H7 (cell line): ENCODE measurements at places on chromosomes 16 and 17.

DNA sequence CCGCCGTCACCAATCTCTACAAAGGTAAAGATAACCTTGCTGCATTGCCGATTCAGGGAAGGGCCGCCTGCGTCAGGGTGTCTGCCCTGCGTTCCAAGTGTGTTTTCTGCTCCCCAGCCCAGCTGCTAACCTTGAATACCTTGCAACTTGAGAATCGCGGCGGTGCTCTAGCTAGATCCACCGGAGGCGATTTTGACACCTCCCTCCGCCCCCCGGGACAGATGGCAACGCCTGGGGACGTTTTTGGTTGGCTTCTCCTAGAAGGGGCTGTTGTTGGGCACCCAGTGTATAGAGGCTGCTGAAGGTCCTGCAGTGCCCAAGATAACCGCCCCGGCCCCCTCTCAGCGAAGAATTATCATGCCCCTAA lies 1.5 kb downstream of the HAPSTR1 start:
- DNase-seq, result peak; percentile 33

GRCh38 chr16:4272114-4272956 lies 488 bp downstream of the TFAP4 start:
- DNase-seq, result peak; percentile 90

DNA sequence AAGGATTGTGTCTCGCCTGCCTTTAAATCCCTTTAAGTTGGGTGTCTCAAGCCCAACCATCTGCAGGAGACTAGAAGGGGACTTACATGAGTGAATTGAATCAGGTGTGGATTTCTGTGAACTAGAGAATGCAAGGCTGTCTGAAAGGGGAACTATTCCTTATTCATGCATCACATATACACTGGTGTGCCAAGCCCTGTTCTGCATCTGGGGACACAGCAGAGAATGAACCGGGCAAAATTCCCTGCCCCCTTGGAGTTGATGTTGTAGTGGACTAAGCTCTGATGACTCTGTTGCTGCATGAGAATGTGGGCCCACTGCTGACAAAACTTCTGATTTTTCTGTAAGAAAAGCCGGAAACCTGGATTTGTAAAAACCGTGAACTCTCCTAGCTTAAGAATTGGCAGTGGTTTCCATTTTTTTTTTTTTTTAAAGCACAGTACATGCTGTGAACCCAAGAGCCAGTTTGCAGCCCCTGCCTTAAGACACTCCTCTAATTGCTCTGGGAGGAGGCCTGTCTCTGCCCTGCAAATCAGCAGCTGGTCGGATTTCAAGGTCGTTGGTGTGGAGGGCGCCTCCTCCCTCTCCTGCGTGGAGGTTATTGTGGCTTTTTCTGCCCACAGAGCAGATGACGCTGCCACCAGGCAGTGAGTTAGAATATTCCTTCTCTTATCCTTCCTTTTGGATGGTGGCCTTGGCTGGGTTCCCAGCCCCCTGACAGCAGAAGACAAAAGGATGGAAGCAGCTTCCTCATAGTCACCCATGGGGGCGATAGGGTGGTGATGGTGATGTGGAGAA lies 131.0 kb downstream of the PRKCB start:
- no peak for DNase-seq

DNA sequence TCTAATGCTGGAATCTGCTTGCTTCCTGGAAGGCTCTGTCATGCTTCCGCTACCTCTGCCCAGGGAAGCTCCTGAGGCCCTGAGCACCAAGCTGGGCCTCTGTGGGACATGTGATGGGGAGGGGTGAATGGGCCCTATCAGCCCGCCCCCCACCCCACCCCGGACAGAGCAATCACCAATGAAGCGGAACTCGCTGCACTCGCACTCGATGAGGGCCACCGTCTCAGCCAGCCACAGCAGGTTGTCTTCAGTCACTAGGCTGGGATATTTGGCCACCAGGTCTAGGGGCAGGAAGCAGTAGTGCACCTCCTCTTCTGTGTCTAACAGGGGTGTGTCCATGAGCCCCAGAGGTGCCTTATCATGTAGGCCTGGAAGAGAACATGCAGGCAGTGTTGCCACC lies 23.6 kb downstream of the KCTD19 start:
- DNase-seq, result peak; percentile 55

DNA sequence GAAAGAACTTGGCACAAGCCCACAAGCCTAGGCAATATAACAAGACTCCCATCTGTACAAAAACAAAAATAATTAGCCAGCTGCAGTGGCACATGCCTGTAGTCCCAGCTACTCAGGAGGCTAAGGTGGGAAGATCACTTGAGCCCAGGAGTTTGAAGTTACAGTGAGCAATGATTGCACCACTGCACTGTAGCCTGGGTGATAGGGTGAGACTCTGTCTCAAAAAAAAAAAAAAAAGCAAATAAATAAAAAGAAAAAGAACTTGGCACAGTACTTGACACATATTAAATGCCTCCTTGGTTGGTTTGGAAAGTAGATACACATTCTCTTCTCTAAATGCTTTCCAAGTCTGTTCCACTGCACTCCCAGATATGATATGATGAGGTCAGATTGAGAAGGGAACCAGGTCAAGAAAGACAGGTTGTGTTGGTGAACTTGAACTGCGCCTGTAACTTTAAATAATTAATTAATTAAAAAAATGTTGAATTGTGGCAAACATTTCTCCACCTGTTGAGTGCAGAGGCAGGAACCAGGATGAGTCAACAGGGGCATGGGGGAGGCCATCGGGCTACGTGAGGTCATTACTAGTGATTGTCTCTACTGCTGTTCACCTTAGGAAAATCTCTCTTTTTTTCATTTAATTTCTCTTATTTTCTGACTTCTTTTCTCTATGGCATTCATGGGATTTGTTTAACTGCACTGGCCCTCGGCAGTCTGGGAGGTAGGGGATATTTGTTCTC lies 25.9 kb upstream of the EFCAB13 start:
- no peak for DNase-seq

DNA sequence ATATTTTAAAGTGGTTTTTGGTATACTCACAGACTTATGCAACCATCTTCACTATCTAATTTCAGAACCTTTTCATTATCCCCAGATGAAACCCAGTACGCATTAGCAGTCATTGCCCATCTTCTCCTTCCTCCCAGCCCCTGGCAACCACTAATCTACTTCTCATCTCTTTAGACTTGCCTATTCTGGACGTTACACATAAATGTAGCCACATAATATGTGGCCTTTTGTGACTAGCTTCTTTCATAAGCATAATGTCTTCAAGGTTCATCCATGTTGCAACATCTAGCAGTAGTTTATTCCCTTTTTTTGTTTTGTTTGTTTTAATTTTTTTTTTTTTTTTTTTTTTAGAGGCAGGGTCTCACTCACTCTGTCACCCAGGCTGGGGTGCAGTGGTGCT lies 28.5 kb upstream of the C17orf107 start:
- no peak for DNase-seq

GRCh38 chr17:61201211-61201610 lies 198.4 kb upstream of the TBX2 start:
- DNase-seq, result no peak

DNA sequence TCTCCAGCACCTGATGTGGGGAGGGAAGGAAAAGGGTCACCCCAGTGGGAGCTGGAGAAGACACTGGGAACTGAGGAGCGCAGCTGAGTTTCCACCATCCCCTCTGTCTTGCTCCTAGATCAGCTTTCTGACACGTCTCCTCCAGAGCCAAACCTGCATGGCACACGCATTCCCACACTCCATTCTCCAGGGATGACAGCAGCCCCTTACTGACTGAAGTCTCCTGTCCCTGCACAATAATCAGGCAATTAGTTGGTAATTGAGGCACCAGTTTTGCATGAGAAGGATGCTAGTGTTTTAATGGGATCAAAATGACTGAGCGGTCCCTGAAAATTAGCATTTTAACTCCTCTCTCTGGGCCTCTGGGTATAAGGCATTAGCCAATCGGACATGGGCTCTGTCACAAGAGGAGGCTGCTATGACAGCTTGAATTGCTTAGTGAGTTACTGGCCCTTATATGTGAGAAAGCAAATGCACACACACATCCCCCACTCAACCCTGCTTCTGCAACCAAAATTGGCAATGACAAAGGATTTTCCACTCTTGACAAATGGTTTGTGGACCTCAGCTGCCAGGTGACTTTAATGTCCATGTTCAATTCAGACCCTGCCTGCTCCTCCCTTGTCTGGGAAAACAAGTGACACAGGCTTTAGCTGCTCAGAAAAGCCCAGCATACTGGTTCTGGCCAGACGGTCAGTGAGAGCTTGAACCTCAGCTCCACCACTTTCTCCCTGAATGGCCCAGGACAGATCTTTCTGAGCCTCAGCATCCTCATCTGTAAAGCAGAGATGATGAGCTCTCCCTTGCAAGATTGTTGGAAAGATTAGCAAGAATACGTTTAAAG lies 57.2 kb upstream of the SREBF1 start:
- no peak for DNase-seq

GRCh38 chr17:81870981-81871386 lies at the start of gene ARHGDIA:
ARHGDIA (minus strand) TSS chr17:81871337; CDS start chr17:81869930, 1,407 bp downstream.
- no peak for DNase-seq

DNA sequence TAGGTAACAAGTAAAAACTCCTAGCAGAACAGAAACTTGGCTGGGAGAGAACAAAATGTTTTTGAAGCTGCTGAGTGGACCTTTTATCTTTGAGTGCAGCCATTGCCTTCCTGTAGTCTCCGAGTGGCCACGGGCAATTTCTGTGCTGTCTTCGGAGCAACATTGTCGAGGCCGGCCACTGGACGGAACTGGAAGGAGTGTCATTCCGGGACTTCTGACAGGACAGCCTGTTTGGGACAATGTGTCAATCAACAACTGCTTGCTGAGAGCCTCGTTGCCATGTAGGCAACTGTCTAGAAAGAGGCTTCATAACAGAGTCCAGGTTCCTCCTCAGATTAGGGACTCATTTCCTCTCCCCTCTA lies 96.2 kb upstream of the CDYL2 start:
- no peak for DNase-seq

- peak; percentile 72 for DNase-seq
Measured at GRCh38 chr17:78258323-78259191, 27.1 kb downstream of the TMEM235 start.

DNA sequence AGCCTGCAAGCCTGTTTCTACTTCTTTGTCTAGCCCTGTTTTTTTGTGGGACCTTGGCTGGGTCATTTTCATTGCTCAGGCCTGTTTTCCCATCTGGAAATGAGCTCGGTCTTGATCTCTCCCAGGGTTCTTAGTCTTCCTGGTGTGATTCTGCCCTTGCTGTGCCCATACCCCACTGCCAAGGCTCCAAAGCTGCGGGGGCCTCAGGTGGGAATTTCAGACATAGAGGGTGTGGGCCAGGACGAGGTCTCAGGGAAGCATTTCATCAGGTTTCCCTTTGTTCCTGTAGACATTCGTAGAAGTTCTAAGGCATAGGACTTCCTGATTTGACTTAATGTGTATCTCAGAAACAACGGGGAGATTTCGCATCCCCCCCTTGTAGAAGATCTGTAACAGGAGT lies 5.8 kb downstream of the MPRIP start:
- no peak for DNase-seq

DNA sequence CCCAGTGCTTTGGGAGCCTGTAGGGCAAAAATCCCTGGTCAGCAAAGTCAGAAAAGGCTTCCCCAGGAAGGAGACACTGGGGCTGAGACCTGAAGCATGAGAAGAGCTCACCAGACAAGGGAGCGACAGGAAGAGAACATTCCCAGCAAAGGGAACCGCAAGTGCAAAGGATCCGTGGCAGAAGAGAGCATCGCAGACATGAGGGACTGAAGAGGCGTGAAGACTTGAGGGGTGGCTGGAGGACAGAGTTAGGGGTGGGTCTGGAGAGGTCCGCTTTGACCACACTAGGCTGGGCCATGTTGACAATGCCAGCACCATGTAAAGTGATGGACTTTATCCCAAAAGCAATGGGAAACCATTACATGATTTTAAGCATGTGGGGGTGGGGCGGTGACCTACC lies 128.1 kb upstream of the IRX3 start:
- no peak for DNase-seq

DNA sequence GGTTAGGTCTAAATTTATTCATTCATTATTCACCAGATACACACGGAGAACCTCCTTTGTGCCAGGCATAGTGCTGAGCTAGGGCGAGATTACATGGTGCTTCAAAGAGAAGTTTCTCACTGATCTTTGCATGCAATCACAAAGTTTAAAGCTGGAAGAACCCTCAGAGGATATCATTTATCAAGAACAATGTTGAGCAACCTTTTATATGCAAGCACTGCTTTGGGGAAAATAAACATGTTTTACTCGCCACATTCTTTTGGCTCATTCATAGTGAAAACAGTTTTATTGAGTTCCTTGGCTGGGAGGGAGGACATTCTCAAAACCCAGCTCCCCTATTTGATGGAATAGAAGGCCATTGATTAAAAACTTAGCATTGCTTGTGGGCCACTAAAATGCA lies 49.8 kb upstream of the XYLT1 start:
- no peak for DNase-seq

DNA sequence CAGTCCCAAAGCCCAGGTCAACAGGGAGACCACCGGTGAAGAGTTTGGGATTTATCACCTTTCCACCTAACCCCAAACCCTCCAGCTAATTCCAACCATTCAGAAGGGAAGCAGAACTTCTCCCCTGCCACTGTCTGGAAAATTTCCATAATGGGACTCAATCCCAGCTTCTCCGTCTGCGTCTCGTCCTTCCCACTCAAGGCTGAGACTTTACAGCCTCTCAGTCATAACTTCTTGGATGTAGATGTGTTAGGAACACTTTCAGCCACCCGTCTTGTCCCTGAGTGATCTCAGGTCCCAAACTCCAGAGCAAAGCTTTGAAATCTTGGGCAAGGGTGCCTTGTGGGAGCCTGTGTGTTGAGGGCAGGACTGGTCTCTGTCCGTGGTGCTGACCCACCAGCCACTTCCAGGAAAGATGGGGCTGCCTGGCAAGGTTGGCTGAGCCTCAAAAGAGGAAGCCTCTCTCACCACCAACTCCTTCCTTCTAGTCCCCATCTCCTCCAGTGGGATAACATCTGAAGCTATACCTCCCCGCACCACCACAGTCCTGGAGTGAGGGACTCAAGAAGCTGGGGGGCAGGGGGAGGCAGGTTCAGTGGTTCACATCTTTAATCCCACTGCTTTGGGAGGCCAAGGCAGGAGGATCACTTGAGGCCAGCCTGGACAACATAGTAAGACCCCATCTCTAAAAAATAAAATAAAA lies 9.3 kb downstream of the GAS2L2 start:
- peak; percentile 86 for DNase-seq

DNA sequence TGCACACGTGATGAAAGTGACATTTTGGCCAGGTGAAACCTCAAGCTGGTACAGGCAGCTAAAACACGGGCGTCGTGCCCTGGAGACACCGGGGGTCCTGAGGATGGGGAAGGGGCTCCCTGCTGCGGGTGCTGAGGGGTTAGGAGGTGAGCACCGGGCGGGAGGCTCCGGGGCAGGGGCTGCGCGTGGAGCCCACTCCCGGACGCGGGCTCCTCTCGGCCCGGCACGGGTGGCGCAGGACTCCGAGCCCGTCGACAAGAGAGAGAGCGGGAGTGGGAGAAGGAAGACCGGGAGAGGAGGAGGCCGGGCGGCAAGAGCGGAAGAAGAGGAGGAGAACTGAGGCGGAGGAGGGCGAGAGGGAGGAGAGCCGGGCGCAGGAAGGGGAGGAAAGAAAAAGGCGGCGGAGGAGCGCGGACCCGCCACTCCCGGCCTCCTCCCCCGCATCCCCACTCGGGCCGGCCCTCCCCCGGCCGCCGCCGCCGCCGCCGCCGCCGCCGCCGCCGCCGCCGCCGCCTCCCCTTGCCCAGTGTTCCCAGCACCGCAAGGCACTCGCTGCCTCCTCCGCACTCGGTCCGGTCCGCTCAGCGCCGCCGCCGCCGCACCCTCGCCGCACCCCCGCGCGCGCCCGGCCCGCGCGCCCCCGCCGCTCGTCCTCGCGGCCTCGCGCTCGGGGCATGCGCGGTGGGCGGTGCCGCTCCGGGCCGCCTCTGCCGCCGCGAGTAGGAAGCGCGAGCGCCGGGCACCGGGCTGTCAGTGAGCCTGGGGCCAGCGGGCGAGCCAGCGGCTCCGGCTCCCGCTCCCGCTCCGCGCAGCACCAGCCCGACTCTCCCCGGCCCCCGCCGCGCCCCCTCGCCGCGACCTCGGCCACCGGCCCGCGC lies at the start of gene PRKCA:
Gene PRKCA, plus strand, starts transcription at position 750 of the 878 bp plus-strand sequence.
- peak; percentile 93 for DNase-seq
